ENCODE measurements at places on chromosomes 6 and 20.

GRCh38 chr20:11814267-11814666 lies 103.4 kb upstream of the BTBD3 start:
- DNase-seq: no peak

GRCh38 chr20:22717466-22717865 lies 133.1 kb upstream of the FOXA2 start:
- DNase-seq: no peak

- no peak for DNase-seq
Measured at GRCh38 chr6:79600812-79601609, 30.1 kb upstream of the SH3BGRL2 start.

DNA sequence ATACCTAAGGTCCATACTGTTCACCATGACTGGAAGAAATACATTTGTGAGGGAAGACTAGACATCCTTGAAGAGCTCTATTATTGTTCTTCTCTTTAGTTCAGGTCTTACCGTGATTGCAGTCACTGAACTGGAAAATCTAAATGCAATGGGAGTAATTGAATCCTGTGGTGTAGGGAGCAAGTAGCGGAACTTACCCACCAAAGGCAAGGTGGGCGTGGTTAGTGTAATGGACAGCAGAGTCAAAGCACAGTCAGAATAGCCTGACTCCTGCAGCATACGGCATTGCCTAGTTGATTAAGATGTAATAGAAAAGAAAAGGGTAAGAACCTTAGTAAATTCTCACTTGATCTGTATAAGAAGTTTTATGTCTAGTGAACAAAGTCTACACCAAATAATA lies 679.7 kb upstream of the EPHA7 start:
- DNase-seq: no peak

- no peak for DNase-seq
Measured at GRCh38 chr6:44131892-44132291, 4.5 kb downstream of the TMEM63B start.

- no peak for DNase-seq
Measured at GRCh38 chr6:71238351-71238750, 50.3 kb upstream of the OGFRL1 start.

- DNase-seq: no peak
Measured at GRCh38 chr20:19381947-19382346, 169.5 kb downstream of the SLC24A3 start.

- DNase-seq: no peak
Measured at GRCh38 chr6:90107771-90108282, 188.8 kb downstream of the BACH2 start.

GRCh38 chr6:36133912-36134311 lies 3.6 kb downstream of the MAPK13 start:
- DNase-seq: no peak

- DNase-seq: no peak
Measured at GRCh38 chr6:136324686-136325380, 35.2 kb upstream of the BCLAF1 start.

GRCh38 chr6:18509871-18510643 lies 122.9 kb downstream of the RNF144B start:
- no peak for DNase-seq

DNA sequence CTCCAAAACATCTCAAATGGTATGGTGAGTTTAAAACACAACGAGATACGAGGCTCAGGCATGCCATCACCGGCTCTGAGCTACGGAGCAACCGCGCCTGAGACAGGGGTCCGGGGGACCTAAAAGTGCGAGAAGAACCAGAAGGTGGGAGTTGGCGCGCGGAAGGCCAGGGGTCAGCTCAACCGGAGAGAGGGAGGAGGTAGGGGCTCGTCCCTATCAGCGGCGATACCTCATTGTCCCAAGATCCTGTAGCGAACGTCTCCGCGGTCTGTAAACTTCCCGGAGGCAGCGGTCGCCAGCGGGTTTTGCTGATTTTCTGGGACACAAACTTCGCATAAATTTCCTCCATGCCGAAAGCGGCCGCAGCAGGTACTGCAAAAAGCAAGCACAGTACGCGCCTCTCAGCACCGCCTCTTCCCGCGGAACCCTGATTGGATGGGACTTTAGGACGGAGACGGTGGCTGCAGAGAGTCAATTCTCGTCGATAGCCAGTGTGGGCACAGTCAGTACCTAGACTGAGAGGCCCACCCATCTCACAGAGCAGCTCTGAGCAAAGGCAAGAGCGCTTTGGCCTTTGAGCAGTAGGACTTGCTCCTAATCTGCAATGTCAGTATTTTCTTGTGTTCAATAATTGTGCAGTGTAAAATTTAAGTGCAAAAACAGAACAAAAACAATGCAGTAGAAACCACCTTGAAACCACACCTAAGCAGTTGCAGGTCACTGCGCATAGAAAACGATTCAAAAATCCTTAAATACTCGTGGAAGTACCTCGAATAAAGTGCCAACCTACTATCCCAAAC lies at the start of gene NUP43:
NUP43 (minus strand) TSS at position 383 of the 800 bp plus-strand sequence; CDS start at position 349, 34 bp downstream.
- DNase-seq: peak; percentile 89

DNA sequence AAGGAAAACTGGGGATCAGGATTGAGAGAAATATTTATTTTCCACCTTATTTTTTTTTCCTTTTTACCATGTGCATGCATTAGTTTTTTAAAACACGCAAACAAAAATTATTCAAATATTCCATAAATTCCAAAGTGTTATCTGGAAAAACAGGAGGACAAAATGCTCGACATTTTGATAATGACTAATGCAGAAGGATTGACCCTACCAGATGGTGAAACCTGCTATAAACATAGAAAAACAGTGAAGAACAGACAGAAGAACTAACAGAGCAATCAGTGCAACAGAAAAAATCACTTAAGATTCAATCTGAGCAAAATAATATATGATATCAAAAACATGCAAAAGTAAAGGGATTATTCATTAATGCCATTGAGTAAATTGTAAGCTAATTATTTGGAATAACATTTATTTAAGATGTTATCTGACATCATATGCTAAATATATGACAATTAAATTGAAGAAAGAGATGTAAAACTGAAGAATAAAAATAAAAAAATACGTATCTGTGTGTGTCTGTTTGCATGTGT lies 218.4 kb downstream of the LMBRD1 start:
- DNase-seq: no peak

GRCh38 chr6:109073344-109074132 lies 21.1 kb downstream of the SESN1 start:
- DNase-seq: peak; percentile 24

GRCh38 chr20:50913690-50914375 lies 17.4 kb downstream of the ADNP start:
- no peak for DNase-seq

GRCh38 chr6:4903751-4904370 lies 100.0 kb downstream of the RPP40 start:
- no peak for DNase-seq

GRCh38 chr6:21826023-21826422 lies 232.5 kb downstream of the SOX4 start:
- no peak for DNase-seq

DNA sequence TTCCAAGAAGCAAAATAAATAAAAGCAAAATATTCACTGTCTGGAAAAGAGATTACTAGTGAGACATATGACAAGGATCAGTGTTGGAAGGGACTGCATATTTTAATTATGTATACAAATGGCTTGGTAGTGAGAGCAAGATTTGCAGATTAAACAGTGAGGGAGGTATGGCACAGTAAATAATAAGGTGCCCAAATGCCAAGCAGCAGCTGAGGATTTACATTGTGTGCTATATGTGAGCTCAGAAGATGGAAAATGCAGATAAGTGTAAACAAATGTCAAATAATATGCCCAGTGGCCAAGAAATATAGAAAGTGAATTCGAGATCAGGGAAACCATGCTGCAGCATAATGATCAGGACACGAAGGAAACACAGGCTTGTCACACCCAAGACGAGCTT lies 173.8 kb upstream of the NRSN1 start:
- DNase-seq: no peak

DNA sequence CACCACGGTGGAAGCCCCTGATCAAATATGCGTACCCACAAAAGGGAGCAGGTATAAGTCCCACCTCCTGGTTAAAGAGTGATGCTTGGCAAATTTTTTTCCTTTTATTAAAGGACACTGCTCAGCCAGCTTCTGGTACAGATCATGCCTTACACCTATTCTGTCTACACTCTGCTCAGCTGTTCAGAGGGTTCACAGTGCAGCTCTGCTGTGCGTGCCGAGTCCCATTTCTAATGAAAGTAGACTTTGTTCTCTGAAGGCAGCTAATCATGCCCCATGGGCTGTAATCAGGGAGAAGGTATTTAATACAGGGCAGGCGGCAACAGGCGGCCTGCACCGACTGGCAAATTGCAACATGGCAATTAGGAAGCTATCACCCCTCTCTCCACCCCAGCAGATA lies 16.3 kb downstream of the LRRC73 start:
- no peak for DNase-seq
